ENCODE measurements at places on chromosomes 1 and 21. TPM values are rescaled to one million over a fixed set of nuclear protein-coding genes. Genes with fewer than 3 reads are reported as not detected.

C8A gene
- not detected for total RNA-seq

SLC9C2 gene
- not detected for total RNA-seq

LRRC8C gene
- total RNA-seq = 10.8 TPM

SGIP1 gene
- 98.9 TPM for total RNA-seq

CD84 gene
- total RNA-seq = not detected

OLFM3 gene
- not detected for total RNA-seq

SIK1 gene
- total RNA-seq = 5.2 TPM
